ENCODE measurements at places on chromosomes 12 and 14.

DNA sequence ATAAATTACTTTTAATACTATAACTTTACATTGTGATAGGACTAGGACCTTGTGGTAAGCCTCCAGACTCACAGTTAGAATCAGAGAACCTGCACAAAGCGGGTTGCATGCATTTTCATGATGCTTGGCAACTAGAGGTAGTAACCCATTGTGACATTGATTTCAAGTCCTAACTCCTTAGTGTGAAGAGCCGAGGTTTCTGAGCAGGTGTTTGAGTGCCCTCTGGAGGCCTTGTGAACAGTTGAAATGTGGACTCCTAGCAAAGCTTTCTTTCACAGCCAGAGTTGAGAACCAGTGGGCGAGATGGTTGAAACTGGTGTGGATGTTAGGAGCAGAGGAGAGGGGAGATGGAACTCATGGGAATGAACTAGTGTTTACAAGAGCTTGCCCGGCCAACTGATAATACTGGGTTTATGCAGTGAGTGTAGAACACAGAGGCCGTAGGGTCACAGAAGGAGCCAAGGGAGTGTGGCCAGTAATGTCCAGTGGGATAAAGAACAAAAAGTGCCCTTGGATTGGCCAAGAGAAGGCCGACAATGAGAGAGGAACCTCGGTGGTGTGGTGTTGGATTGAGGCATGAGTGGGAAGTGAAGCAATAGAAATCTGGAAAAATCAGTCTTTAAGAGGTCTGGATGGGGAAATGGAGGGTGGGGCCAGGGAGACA is 10.9 kb downstream of the ZNF664 start:
- DNase-seq: no peak

GRCh38 chr14:50087341-50088116 is 28.8 kb downstream of the VCPKMT start:
- no peak for DNase-seq

- DNase-seq: no peak
These were observed 242.1 kb downstream of the CHST11 start for GRCh38 chr12:104698871-104699270.

GRCh38 chr14:38127356-38127755 is 80.3 kb upstream of the SSTR1 start:
- no peak for DNase-seq
